GM23248 (cell line): ENCODE measurements at places on chromosomes 13 and 19.

GRCh38 chr19:40303765-40304164 lies 18.6 kb upstream of the AKT2 start:
- DNase-seq, result no peak
- H3K27me3 ChIP-seq, result no peaks in the 10 kb centered on the region
- no peak overlapping the region for H3K27ac ChIP-seq
- H3K4me1 ChIP-seq, result no peaks in the 10 kb centered on the region

DNA sequence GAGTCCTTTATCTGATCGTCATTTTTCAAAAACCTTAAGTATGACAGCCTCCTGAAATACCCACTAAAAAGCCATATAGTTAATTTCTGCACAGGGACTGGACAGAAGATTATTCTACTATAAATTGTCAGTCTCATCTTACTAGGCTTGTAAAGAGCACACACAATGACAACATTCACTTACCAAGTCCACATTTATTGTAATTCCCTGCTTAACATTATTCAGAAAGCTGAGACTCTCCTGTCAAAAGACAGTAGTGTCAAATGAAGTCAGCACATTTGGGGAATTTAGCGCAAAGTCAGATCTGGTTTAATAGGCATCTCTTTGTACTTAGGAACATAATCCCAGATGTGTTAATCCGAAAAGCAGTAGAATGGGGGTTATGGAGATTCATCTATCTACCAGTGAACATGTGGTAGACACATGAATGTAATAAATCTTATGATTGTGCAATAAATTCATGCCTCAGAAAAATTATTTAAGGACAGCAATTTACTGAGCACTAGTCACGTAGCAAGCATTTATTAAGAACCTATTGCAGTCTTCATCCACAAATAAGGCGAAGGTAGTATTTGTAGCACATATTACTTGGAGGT lies 224.6 kb upstream of the GPC6 start:
- no peaks in the 10 kb centered on the region for H3K4me1 ChIP-seq
- no peaks in the 10 kb centered on the region for H3K36me3 ChIP-seq
- no peak overlapping the region for H3K4me3 ChIP-seq
- no peaks in the 10 kb centered on the region for H3K27me3 ChIP-seq
- H3K27ac ChIP-seq, result no peak overlapping the region

- no peaks in the 10 kb centered on the region for H3K36me3 ChIP-seq
- no peak for DNase-seq
- peaks cover 29% of the 10 kb centered on the region for H3K27me3 ChIP-seq
- H3K4me3 ChIP-seq, result no peak overlapping the region
- H3K27ac ChIP-seq, result no peak overlapping the region
These were observed 102.0 kb downstream of the LACC1 start for GRCh38 chr13:43981512-43982301.

DNA sequence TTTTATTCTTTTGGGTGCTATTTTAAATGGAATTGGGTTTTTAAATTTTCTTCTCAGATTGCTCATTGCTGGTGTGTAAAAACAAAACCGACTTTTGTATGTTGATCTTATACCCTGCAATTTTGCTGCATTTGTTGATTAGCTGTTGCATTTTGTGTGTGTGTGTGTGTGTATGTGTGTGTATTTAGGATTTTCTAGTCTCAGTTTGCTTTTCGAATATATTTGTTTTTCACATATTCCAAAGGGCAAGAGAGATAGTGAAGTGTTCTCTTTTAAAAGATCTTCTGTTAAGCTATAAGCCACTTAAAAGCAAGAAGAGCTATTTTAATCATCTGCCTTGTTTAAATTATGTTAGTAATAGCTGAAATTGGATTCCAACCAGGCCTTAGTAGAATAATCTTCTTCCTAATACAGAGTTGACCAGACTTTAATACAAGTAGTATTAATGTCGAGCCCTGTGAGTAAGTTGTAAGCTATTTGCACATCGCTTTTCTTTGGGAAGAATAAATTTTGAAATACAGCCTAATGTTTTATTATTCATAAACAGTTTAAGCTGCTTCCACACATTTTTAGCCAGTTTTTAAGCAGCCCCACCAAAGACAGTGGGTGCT lies 57.4 kb downstream of the TM9SF2 start:
- H3K36me3 ChIP-seq, result peaks cover 48% of the 10 kb centered on the region
- no peaks in the 10 kb centered on the region for H3K27me3 ChIP-seq
- DNase-seq, result peak; percentile 8
- H3K4me1 ChIP-seq, result peaks cover 8% of the 10 kb centered on the region; the same call in 1 of the 2 replicates

- peaks cover 32% of the 10 kb centered on the region; the same call in 1 of the 2 replicates for H3K36me3 ChIP-seq
- peak overlapping the region; percentile 97 for H3K27ac ChIP-seq
- no peaks in the 10 kb centered on the region for H3K27me3 ChIP-seq
- H3K4me1 ChIP-seq, result peaks cover 22% of the 10 kb centered on the region
- no peak for DNase-seq
These were observed 21.1 kb upstream of the NDUFS7 start for GRCh38 chr19:1362387-1363257.

GRCh38 chr13:87453244-87453643 lies 217.9 kb upstream of the SLITRK5 start:
- H3K4me3 ChIP-seq, result no peak overlapping the region
- no peaks in the 10 kb centered on the region for H3K4me1 ChIP-seq
- H3K36me3 ChIP-seq, result no peaks in the 10 kb centered on the region
- no peaks in the 10 kb centered on the region for H3K27me3 ChIP-seq

GRCh38 chr13:99215184-99215830 lies 14.7 kb downstream of the UBAC2 start:
- H3K27me3 ChIP-seq, result no peaks in the 10 kb centered on the region
- H3K4me1 ChIP-seq, result no peaks in the 10 kb centered on the region
- no peak for DNase-seq
- no peak overlapping the region for H3K27ac ChIP-seq
